ENCODE measurements at places on chromosomes 16 and 17.
A peak's percentile ranks its signal among the peaks of the same experiment; 100 is the strongest.

DNA sequence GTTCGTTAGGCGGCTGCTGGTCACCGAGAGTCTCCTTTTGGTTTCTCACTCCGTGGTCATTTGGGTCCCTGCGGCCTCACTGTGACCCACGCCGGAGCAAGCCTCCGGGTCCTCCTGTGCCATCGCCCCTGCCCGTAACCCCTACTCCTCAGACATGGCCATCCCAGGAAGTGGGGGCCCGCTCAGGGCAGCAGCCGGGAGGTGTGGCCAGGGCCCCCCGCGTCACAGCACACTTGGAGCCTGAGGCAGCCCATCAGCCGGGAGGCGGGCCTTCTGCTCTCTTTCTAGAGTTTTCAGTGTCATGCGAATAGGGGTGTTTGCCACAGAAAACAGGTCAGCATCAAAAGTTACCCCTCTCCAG, 7.9 kb upstream of the WFIKKN1 start:
- DNase-seq: no peak

DNA sequence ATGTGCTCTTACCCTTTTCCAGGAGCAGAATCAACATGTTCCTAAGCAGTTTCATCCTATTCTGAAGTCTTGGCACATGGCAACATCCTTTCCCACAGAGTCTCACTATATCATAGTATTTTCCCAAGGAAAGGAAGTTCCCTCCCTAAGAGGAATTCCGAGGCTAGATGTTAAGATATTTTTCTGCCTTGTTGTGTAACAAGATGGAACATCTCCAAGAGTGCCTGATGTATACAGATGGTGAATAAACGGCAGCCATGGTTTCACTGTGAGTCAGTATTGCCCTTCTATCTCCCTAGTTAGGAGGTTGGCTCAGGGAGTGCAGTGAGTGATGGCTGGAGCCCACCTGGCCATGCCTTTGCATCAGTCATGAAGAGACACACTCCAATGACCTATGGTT, 48.2 kb downstream of the SPACA3 start:
- DNase-seq: peak; percentile 78

DNA sequence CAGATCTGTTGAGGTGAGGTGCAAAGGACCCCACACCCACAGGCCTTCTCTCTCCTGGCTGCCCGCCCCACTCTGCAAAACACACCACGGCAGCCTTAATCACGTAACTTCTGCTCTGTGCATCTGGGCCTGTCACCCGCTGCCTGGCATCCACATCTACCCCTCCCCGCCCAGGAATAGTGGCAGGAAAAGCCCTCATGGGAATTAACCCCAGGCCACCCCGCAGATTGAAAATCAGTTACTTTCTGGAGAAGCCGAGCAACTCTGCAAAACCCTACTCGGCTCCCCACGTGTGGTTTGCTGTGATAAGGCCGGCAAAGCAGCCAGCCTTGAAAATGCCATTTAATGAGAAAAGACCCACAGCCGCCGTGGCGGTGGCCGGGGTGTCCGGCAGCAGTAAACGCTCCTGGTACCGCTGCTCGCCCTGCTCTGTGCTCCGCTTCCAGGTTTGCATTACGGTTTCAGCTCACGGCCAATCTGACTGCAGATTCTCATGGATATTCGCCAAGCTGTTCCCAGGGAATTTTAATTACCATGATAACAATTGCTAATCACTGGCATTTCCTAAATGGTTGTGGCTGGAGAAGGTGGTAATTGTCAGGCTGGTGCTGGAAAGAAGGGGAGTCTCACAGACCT, 78.0 kb upstream of the DOC2B start:
- DNase-seq: no peak

DNA sequence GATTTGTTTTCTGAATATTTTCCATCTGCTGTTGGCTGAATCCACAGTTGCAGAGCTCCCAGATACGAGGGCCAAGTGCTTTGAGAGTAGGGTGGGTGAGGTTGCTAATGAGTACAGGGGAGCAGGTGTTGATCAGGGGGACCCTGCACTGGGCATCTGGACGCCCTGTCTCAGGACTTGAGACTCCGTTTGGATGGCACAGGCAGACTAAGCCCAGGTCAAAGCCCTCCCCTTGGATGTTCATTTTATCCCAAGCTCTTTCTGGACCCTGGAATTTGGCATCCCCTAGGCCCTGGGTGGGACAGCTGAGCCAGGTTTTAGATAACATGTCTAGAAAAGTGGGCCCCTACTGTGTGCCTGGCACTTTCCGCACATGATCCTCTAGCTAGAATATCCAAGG, 12.1 kb downstream of the USP6 start:
- no peak for DNase-seq

- DNase-seq: peak; percentile 43
Observed at GRCh38 chr17:40646791-40647623, 611 bp downstream of the SMARCE1 start.

DNA sequence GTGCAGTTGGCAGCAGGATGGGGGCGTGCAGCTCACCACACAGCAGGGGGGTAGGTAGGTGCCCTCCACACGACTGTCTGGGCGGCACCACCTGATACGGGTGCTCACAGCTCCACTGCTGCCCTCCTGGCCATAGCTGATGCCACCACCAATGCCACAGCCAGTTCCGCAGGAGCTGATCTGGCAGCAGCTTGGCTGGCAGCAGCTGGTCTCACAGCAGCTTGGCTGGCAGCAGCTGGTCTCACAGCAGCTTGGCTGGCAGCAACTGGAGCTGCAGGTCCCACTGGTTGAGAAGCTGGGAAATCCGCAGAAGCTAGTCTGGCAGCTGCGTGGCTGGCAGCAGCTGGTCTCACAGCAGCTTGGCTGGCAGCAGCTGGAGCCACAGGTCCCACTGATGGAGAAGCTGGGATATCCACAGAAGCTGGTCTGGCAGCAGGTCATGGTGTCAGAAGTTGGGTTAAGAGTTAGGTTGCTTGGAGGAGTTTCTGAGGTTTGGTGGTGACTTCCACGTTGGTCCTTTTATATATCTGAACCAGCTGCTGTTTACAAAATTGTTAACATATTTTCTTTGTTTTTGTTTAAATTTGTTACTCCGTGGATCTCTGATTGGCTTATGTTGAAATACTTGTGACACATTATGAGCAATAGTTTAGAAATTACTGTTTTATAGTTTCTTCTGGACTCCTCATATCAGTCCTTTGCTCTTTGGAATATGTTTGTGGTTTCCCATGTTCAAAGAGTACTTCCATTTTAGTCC, at the start of gene KRTAP1-5:
Gene KRTAP1-5 (minus strand): TSS at position 494 of the 757 bp plus-strand sequence. CDS start 53 bp downstream, at position 441.
- peak; percentile 91 for DNase-seq

GRCh38 chr17:949623-950303, 29.8 kb downstream of the NXN start:
- no peak for DNase-seq

DNA sequence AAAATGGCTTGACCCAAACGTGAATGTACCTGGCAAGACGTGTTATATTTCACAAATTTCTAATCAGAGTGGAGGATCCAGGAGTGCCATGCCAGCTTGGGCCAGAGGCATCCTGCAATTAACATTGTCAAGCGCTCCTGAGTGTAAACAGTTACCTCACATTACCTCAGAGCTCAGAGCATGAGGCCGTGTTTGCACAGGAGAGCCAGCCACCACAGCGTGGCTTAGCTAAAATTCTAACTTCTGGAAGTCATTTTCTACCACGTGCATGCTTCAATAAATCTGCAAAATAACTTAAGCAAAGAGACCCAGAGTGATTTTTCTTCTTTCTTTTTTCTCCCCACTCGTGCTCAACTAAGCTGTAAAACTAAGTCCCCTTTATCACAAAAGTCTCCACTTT, 769.0 kb downstream of the KCNJ2 start:
- DNase-seq: no peak

DNA sequence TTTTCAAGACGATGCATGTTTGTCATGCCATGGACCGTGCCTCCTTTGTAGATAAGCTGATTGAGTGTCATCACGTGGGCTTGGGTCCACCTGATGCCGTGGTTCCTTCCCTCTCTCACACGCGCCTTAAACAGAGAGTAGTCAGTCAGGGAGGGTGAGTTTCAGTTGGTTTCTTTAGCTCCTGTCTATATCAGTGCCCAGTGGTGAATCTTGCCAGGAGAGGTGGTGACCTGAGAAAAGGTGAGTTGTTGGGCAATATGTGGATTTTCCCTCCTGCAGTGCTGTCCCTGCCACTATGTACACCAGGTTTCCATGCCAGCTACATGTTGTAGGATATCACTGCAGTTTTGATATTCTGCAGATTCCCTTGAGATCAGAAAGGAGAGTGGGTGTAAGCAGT, 129.7 kb downstream of the LAT start:
- DNase-seq: no peak

- DNase-seq: no peak
Observed at GRCh38 chr17:42075789-42076188, 22.5 kb downstream of the ZNF385C start.

DNA sequence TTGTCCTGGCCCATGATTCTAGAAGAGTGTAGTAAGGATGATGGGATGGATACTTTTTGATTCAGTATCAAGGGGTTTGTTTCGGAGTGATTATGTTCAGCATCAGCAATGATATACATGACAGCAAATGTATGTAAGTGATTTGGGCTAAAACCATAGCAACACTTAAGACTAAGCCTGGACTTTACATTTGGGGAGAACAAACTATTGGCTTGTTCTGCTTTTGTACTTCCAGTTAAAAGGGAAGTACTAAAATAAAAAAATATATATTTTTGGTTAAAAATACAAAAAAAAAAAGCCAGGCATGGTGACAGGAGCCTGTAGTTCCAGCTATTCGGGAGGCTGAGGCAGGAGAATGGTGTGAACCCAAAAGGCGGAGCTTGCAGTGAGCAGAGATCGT, 20.5 kb upstream of the DHX8 start:
- no peak for DNase-seq

- DNase-seq: no peak
Observed at GRCh38 chr17:47735536-47736011, 2.5 kb downstream of the TBX21 start.

GRCh38 chr16:25065899-25066298, 45.6 kb upstream of the LCMT1 start:
- DNase-seq: no peak

- DNase-seq: no peak
Observed at GRCh38 chr17:30232015-30232823, 3.3 kb downstream of the SLC6A4 start.

- no peak for DNase-seq
Observed at GRCh38 chr17:77473615-77474226, 333.0 kb downstream of the SEC14L1 start.

DNA sequence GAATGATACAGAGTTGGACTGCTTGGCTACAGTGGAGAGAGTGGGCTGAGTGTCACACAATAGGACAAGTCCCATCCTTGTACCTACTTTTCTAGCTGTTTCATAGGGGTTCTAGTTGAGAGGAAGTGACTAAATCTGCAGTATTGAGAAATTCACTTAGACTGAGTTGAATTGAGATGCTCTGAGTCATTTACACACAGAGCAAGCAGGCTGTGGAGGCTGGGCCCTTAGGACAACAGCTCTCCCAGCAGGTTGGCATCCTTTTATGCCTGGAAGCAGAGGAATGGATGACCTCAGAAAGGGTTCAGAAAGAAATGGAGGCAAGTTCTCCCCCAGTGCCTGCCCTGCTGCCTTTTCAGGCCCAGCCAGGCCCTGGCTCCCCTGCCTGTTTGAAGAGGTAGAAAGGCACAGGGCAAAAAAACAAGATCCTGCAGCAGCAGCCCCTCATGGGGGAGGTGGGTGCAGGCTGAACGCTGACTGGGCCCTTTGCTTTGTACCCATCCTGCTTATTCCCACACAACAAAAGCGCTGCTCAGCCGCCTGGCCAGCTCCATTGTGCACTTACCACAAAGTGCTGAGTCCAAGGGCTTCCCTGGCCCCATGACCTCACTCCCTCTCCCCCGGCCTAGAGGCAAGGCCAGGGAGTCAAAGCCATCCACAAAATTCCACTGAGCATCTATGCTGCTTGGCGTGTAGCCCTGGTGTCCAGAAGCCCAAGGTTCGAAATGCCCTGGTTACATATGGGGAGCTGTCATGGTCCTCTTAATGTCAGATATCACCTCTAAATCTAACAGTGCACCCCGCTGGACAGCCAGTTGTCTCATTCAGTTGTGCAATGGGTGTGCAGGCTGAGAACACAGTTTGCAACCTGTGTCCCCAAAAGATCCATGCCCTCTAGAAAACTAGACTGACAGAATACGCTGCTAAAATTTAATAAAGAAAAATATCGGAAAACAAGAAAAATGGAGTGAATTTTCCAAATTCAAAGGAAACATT, 5.4 kb upstream of the CRYBA1 start:
- DNase-seq: peak; percentile 98

DNA sequence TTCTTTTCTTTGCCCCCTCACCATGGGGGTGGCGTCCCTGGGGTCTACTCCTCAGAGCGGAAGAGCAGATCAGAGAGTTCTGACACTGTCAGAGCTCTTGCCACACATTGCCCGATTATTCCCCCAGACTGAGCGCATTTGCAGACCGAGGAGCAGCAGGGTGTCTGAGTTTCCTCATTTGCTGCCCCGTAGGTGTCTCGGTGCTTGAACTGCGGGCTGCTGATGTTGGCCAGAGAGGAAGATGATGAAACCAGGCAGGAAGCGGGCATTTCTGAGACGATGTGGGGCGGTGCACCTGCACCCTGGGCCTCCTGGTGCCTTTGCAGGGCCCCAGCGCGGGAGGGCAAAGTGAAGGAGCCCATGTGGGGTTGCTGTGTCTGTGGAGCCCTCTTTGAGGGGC, 55.2 kb downstream of the ARSG start:
- DNase-seq: no peak

- no peak for DNase-seq
Observed at GRCh38 chr17:46869975-46870803, 18.8 kb downstream of the WNT9B start.

DNA sequence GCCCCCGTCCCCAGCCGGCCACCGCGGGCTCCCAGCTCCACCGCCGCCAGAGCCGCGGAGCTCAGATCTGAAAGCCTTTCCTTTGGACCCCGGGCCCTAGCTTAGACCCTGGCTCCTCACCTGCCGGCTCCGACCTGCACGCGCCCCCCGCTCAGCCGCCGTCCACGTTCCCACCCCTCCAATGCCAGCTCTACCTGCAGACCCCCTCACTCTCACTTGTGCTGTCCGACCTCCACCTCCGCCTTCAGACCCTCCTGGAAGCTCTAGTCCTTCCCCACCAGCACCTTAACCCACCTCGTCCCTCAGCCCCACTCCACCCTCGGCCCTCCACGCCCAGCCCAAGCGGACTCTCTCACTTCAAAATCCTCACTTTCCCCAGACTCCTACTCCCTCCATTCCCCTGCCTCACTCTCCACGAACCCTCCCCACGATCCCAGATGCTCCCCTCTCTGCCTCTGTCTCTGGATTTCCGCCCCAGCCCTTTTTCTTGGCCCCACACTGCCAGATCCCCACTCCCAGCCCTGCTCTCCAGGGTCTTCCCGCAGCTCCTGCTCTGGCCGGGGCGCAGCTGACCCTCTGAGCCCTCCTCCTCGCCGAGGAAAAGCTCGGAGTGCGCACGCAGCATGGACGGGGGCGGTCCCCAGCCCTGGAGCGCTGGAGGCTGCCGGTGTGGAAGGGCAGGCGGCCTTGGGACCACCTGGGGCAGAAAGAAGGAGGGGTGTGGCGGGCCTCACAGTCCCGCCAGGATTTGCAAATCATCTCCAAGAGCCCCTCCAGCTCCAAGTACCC, at the start of gene TMEM114:
Gene TMEM114 (minus strand): TSS at position 612 of the 789 bp plus-strand sequence. CDS start 673 bp downstream, outside the sequence.
- no peak for DNase-seq

GRCh38 chr16:10840703-10841102, 22.1 kb upstream of the TVP23A start:
- DNase-seq: no peak

GRCh38 chr17:7409716-7410115, 2.1 kb downstream of the NLGN2 start:
- DNase-seq: no peak

GRCh38 chr17:76082326-76083251, 3.6 kb downstream of the ZACN start:
- no peak for DNase-seq

All from IMR-90 (cell line).